Brain (organoid and tissue), 16 donors: ENCODE measurements at places on chromosomes 5 and 9.

- peak; percentile 79 for DNase-seq
These were observed 638 bp downstream of the MARCHF3 start for GRCh38 chr5:127029581-127030258.

DNA sequence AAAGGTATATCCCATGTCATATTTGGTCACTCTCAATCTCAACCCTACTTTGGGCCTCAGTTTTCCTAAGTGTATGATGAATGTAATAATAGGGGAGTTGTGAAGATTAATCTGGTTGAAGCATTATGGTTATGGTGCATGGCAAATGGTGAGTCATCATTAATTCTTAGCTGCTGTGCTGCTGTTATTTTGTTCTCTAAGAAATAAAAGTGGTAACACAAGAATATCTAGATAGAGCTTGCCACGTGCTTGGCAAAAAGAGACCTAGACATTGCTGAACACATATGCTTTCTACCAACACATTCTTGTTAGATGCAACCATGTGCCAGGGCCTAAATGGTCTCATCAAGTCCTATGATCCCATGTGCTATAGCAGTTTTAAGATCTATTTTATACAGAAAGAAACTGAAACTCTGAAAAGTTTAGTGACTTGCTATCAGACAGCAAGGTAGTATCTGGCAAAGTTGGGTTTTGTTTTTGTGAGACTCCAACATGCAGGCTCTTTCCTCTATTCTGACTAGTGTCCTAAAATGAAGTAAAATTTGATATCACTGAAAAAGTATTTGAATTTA, 699.9 kb upstream of the MEF2C start:
- no peak for DNase-seq

- DNase-seq: no peak
These were observed 8.9 kb downstream of the LARS1 start for GRCh38 chr5:146173597-146173996.

- no peak for DNase-seq
These were observed 1003.4 kb downstream of the CDH18 start for GRCh38 chr5:18984559-18985080.

DNA sequence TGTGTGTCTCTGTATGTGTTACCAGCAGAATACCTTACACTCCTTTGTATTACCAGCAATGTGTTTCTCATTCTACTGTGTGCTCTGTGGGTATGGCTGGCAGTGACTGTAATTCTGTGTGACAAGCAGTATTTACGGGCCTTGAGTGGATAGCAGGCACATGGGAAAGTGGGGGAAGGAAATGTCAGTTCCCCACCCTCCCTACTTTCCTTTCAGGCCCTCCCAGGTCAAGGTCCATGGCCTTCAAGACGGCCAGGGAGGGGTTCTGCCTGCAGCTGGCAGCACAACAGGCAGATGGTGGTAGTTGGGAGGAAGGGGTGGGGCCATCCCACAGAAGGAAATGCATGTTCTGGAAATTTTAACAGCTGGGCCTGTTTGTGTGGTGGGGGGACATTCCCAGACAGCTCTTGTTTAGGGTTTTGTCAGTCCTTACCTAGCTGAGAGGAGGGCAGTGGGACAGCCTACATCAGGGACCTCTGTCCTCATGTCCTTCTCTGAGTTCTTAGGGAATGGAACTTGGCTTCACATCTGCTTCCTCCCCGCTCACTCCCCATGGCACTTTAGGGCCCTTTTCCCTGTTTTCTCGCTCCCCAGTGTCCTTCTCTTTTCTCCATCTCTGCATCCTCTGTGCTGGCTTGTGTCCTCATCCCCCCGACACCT, 14.6 kb upstream of the TNIP1 start:
- DNase-seq: no peak

- DNase-seq: no peak
These were observed 24.2 kb downstream of the BAAT start for GRCh38 chr9:101360647-101361046.

- no peak for DNase-seq
These were observed 15.6 kb downstream of the NIM1K start for GRCh38 chr5:43207601-43208000.

GRCh38 chr9:12784461-12785259, 9.8 kb downstream of the LURAP1L start:
- DNase-seq: no peak

DNA sequence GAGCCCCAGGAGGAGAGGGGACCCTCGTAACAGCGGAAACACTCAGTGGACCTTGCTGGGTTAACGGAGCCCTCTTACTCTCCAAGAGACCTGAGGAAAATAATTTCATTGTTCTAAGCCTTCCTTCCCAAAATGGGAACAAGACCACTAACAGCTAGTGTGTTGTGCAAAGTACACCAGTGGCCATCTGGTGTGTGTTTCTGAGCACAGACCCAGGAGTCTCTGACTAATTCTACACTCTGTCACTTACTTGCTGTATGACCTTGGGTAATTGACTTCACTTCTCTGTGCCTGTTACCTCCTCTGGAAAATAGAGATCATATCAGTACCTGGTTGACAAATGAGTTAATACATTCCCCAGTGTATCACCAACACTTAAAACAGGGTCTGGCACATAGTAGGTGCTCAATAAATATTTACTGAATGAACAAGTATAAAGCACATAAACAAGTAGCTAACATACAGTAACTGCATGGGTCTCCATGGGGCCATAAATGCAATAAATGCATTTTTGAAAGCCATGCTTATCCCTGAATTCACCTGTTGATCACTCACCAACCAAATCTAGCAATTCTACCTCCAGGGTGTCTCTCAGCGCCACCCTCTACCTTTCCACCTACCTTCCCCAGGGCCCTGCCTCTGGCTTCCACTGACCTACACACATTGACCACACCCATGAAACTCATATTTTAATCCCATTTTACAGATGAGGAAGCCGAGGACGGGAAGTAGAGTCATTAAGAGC, 44.7 kb upstream of the AKNA start:
- DNase-seq: no peak

- DNase-seq: no peak
These were observed 200.9 kb upstream of the PAPPA start for GRCh38 chr9:115952430-115953292.

DNA sequence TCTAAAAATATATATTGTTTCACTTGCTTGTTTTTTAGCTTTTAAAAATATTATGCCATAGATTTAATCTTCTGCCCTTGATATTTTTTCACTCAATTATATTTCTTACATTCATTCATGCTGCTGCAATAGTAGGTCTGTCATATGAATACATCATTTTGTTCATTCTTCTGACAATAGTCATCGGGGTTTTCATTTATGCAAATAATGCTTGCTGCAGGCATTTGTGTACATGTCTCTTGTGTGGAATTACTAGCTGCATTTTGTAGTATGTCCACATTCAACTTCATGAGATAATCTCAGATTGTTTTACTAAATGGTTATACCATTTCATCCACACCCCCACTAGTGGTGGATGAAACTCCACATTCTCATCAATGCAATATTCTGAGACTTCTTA, 5.3 kb upstream of the PLPP1 start:
- DNase-seq: no peak

- DNase-seq: no peak
These were observed 8.8 kb downstream of the AK8 start for GRCh38 chr9:132869266-132869665.

DNA sequence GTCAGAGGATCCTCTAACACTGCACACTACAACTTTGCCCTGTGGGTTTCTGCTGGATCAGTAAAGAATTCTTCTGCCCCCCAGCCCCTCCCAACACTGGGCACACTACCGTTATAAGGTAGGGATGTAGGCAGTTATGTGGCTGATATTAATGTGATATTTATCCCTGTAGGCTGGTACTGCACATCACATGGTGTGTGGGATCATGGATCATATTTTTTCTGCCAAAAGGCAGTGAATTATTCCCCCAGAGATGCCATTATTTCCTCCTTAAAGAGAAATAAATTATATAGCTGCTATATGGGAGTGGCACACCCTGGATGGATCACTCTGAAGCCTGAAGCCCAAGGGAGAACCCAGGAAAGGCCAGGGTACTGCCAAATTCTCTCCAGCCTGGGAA, 69.5 kb downstream of the SV2C start:
- DNase-seq: no peak

- peak; percentile 7 for DNase-seq
These were observed 382.6 kb downstream of the ADGRV1 start for GRCh38 chr5:90941002-90941720.

- DNase-seq: peak; percentile 64
These were observed 631.1 kb downstream of the ACTL7B start for GRCh38 chr9:108224716-108225115.

DNA sequence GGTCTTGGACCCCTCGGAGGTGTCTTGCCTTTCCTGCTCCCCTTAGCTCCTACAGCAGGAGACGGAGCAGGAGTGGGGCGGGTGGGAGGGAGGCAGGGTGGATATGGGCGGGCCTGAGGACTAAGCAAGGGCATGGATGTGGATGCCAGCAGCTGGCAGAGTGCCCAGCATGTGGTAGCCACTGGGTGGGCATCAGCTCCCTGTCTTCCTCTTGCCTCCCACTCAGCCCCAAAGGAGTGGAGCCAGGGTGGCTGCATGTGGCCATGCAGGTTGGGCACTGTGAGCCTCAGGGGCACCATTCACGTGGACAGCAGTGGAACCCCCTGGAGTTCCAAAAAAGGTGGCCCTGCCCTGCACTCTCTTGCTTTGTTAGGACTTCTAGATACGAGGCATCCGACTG, 90.1 kb upstream of the TBCA start:
- no peak for DNase-seq

DNA sequence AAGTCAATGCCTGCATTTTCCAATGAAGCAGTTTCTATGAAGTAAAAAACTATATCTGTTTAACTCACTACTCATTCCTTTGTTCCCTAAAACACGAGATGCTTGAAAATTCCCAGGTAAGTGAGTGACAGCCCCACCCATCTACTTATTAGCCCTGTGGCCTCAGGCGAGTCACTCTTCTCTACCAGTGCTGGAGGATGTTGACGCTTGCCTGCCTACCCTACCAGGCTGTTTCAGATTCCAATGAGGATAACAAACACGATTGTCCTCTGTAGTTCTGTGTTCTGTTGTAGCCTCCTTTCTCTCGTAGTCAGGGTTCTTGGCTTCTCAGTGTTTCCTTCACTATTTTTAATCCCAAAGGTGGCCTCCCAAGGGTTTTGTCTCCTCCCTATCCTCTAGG, 388.8 kb downstream of the KDM4C start:
- no peak for DNase-seq

- no peak for DNase-seq
These were observed 179.1 kb downstream of the AUH start for GRCh38 chr9:91182429-91183225.

DNA sequence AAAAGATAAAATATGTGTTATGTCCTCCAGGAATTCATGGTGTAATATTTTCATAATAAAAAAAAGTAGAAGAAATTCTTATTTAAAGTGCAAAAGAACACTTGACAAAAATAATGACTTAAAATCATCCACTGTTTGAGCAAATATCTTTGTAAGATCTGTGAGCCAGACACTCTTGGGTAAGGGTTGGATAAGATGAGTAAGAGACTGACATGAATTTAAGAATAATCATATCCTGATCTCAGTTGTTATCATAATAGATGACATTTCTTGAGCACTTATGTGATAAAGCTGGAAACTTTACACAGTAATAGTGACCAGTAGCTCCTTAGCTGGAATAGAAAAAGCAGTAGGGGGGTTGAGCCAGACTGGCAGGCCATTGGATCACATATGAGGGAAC, 40.0 kb upstream of the ADRB2 start:
- no peak for DNase-seq

GRCh38 chr9:15333376-15333881, 26.4 kb upstream of the TTC39B start:
- DNase-seq: no peak

DNA sequence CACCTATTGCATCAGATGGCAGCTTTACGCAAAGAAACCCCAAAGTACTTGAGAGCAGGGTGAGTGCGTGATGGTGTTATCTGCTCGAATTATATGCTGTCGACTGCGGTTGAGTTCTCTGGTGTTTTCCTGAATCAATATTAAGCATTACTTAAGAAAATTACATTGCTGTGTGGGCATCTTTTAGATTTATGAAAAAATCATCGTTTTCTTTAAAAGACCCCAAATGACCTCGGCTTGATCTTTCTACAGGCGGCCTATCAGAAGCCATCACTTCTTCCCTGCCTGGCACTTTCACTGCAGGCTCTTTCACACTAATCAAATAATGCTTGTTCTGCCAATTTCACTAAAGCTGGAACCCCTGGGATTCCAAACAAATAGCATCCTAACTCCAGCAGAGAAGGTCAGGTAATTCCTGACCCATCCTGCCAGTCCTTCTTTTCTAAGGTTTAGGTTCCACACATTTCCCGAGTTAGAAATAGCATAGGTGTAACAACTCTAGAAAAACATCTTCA, 1.7 kb downstream of the UBE2QL1 start:
- no peak for DNase-seq
